Stimulated activated effector memory CD8-positive, alpha-beta T cell treated with anti-CD3 and anti-CD28 coated beads, Interleukin-12 subunit alpha, Interleukin-12 subunit beta, amount 100 ng/mL, for 72 hours (primary cell): ENCODE measurements at places on chromosomes 13 and 19.

- DNase-seq = no peak
Measured at GRCh38 chr13:112777637-112778406, 88.0 kb downstream of the ATP11A start.

DNA sequence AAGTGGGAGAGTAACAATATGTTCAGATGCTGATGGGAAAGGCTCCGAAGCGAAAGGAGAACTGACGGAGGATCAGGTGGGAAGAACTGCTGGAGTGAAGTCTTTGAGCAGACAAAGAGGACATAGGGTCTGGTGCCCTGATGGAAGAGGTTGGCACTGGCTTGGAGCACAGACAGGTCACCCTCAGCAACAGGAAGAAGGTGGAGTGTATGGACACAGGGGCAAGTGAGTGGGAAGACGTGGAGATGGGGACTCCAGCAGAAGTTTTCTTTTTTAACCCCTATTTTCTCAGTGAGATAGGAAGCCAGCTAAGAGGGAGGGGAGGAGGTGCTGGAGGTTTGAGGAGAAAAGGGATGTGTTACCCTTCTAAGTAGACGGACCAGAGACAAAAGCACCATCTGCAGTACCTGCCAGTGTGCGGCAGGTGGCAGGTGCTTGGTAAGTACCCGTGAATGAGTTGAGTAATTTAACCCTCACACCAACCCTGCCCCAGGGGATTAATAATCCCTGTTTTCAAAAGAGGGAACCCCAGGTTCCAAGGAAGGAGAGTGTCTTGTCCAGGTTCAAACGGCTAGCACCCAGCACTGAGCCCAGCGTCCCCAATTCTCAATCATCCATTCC lies 11.2 kb downstream of the HAS1 start:
- no peak for DNase-seq

DNA sequence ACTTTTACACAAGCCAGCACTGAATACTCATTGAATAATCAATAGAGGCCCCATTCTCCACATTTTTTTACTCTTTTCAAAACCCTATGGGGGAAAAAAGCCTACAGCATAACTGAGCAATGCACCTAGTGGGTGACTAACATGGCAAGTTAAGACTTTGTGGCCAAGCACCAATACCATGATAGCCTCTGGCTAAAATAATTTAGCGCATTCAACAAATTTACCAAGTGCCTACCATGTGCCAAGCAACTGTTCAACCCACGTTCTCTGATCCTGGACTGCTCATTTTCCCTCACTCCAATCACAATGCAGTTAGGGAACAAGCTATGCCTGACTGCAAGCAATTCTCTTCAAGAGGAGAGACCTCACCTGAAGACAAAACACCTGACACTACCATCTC lies 3.0 kb downstream of the ANKRD10 start:
- no peak for DNase-seq

- DNase-seq = no peak
Measured at GRCh38 chr13:110319774-110320509, 12.9 kb downstream of the COL4A2 start.

DNA sequence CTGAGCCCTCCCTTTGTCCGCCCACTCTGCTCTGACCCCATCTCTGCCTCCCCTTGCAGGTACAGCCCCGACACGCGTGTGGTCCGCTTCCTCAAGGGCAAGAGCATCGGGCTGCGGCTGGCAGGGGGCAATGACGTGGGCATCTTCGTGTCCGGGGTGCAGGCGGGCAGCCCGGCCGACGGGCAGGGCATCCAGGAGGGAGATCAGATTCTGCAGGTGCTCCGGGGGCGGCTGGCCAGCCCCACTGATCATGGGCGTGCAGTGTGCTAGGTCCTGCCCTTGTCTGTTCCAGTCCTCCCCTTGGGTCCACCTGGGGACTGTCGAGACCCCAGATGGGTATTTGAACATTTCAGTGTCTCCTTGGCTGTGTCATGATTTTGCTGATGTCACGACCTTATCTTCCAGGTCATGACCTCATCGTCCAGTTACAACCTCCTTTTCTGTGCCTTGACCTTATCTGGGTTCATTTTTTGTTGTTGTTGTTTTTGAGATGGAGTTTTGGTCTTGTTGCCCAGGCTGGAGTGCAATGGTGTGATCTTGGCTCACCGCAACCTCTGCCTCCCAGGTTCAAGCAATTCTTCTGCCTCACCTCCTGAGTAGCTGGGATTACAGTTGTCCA lies 25.3 kb downstream of the APBA3 start:
- no peak for DNase-seq

DNA sequence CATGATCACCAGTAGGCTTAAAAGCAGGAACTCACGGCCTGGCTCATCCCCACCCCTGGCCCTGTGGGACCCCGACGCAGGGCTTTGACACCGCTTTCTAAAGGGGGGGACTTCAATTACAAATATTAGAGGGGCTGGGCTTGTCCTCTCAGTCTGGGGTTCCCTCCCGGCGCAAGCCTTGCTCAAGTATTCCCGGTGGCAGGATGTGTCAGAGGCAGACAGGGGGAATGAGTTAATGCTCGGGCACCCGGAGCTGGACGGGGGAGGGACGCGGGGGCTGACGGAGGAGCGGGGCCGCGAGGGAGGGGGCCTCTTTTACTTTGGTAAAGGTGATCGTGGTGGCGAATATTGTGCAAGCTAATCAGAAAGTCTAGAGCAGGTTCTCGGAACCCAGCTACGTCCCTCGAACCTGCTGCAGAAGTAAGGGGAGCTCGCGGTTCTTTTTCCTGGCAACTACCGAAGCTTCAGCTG lies 1.1 kb downstream of the FGF14 start:
- no peak for DNase-seq

DNA sequence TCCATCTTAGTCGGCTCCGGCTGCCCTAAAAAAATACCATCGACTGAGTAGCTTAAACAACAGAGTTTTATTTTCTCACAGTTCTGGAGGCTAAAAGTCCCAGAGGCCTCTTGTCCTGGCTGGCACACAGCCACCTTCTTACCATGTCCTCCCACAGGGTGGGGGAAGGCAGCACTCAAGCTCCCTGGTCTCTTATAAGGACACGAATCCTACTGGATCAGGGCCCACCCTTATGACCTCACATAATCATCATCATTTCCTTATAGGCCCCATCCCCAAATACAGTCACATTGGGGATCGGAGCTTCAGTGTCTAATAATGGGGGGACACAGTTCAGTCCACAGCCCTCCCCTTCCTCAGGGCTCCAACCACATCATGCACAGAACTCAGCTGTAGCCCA lies 2.6 kb upstream of the TUBA3C start:
- peak; percentile 35 for DNase-seq

- DNase-seq = no peak
Measured at GRCh38 chr13:94568443-94568842, 27.5 kb downstream of the TGDS start.

DNA sequence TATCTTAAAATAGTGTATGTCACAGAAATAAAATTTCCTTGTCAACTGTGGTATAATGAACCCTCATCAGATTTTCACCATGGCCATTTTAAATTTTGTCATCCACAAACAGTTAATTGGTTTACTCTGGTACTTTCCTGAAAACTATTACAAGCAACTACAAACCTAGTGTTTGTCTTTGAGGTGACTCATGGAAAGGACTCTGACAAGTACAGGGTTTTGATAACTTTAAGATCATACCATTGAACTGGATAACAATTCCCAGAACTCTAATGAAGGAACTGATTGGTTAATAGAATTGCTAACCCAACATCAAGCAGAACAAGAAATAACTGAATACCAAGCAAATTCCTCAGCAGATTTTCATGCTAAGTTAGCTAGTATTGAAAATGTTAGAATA lies 237.7 kb upstream of the IPO5 start:
- DNase-seq = no peak

GRCh38 chr19:18417250-18418028 lies 1.8 kb upstream of the SSBP4 start:
- peak; percentile 80 for DNase-seq

DNA sequence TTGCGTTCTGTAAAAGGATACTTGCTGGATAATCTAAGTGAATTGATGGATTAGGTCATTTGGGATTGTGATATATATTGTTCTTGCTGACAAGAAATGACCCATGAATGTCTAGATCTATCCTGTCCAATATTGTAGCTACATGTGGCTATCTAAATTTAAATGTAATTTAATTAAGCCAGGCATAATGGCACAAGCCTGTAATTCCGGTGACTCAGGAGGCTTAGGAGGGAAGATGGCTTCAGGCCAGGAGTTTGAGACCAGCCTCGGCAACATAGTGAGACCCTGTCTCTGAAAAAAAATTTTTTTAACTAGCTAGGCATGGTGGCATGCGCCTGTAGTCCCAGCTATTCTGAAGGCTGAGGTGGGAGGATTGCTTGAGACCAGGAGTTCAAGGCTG lies 39.3 kb upstream of the AKAP11 start:
- no peak for DNase-seq

GRCh38 chr19:28405346-28405742 lies 807.6 kb downstream of the UQCRFS1 start:
- no peak for DNase-seq

- no peak for DNase-seq
Measured at GRCh38 chr13:84917252-84917878, 881.9 kb downstream of the SLITRK6 start.

DNA sequence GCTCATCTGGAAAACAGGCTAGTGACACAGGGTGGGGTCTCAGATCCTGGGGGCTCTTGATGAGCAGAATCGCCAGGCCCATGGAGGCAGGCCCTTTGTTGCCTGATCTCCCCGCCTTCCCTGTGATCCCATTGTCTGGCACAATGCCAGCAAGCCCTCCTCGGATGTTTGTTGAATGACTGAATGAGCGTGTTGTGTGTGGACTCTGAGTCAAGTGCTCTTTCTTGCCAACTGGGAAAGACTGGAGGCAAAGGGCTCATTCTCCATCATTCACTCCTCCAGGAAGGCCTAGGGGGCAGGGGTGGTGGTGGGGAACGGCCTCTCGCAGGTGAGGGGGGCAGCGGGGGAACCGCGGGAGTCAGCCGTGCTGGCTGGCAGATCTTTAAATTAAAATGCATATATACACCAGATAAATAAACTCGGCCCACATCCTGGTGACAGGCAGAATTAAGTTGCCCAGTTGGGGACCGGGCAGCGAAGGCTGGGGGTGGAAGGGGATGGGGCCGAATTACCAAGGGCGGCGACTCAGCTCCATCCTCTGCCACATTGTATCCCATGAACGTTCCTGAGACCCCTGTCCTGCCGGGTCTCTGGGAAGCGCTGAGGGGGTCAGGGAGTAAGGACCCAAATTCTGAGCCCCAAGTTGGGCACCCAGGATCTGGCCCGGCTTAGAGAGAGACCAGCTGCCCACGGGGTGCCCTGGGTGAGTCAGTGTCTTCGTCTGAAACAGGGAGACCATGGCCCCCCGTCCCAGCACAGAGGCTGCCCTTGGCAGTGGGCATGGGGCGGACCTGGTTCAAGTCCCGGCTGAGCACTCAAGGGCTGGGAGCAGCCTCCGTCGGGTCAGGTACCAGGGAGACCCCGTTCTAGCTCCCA lies 24.5 kb downstream of the EFNA2 start:
- no peak for DNase-seq

- no peak for DNase-seq
Measured at GRCh38 chr19:966485-967088, 17.6 kb upstream of the WDR18 start.

DNA sequence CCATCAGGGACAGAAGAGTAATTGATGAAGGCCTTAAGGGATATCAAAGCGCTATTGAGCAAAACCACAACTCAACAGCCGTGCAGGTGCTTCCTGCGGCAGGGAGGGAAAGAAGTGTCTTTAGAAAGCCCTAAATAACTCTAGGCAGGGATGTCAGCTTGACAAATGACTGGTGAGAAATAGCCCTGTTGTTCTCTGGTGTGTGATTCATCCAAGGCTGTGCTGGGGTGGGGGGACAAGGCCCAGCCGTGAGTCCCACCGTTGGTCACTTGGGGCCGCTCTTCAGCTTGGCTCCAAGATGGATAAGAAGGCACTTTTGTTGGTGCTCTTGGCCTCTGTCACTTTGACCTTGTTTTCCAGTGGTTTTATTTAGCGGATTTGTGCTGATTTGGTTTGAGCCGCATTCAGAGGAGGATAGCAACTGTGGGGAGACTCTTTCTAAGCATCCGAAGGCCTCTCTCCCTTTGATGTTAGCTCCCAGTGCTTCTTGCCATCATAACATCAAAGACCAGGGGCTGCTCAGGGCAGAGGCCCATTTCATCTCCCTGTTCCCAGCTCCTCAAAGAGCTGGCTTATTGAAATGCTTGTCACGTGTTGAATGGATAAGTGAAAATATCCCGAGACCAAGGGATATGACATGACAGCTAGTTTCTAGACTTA lies 130.3 kb upstream of the SERP2 start:
- DNase-seq = no peak

GRCh38 chr19:14470031-14470876 lies 4.9 kb downstream of the PTGER1 start:
- no peak for DNase-seq

DNA sequence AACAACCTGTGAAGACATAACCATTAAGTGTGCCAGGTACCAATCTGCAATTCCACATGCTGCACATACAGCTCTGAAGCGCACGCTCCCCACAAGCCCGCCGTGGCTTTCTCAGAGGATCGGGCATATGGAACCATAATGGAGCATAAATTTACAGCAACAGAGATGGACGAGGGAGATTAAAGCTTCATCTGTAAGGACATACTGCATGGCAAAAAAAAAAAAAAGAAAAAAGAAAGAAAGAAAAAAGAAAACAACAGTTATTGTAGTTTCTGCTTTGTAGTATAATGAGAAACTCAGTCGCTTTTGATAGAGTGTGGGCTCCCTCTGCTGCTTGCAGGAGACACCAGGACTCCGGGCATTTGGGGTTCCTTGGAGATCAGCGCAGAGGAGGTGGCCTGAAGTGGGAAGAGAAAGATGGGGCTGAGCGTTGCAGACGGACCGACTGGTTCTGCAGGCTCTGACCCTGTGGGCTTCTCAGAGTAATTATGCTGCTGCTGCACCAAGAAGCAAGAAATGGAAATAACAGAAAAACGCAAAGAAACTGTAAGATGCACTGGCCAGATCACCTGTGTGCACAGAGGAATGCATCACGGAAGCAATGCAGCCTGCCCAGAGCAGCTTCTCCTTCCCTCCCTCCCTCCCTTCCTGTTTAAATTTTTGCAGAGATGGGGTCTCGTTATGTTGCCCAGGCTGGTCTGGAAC lies 10.8 kb upstream of the PDCD5 start:
- DNase-seq = no peak

GRCh38 chr13:24654741-24655140 lies 25.5 kb upstream of the ATP12A start:
- no peak for DNase-seq

DNA sequence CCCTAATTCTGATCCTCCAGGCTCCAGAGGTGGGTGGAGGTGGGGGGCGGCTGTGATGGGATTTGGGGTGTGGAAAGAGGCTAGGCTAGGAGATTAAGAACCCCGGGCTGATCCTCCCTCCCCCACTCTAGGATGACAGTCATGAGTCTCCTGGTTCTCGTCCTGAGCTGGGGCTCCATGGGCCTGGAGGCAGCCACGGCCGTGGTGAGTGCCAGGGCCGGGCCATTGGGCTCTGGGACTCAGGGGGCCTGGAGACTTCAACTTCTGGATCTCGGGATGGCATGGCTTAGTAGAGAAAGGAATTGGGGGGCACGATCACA lies 13.9 kb downstream of the TTYH1 start:
- DNase-seq = no peak
